PC-3 (cell line): ENCODE measurements at places on chromosomes 11 and 22. TPM values are rescaled to one million over a fixed set of nuclear protein-coding genes. Genes with fewer than 3 reads are reported as not detected.

DNA sequence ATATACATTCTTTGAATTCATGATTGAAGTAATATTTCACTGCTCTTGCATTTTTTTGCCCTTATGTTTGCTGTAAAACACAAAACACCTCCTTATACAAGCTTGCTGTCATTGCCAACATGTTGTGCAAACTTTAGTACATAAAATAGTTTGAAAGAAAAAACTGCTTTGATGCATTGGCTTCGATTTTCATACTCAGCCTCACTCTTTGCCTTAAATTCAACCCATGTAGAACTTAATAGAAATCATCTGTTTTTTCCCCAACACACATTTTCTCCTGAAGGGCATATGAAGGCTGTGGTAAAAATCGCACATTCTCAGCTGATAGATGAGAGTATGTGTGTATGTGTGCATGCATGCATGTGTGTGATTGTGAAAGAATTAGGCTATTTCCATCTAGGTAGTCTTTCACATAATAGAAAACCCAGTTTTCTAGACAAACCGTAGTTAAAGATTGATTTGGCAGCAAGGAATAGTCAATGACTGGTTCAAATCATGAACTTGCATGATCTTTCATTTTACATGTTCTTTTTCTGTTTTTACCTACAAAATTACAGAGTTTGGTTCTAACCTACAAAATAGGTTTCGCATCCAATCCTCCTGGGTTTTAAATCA, 72.8 kb upstream of the MTMR2 start:
- no peak for DNase-seq
- no peaks in the 10 kb centered on the region for H3K27me3 ChIP-seq
- no peak overlapping the region for H3K4me3 ChIP-seq
- H3K36me3 ChIP-seq, result no peaks in the 10 kb centered on the region
- H3K27ac ChIP-seq, result no peak overlapping the region
- peaks cover 7% of the 10 kb centered on the region; the same call in 1 of the 2 replicates for H3K4me1 ChIP-seq

DNA sequence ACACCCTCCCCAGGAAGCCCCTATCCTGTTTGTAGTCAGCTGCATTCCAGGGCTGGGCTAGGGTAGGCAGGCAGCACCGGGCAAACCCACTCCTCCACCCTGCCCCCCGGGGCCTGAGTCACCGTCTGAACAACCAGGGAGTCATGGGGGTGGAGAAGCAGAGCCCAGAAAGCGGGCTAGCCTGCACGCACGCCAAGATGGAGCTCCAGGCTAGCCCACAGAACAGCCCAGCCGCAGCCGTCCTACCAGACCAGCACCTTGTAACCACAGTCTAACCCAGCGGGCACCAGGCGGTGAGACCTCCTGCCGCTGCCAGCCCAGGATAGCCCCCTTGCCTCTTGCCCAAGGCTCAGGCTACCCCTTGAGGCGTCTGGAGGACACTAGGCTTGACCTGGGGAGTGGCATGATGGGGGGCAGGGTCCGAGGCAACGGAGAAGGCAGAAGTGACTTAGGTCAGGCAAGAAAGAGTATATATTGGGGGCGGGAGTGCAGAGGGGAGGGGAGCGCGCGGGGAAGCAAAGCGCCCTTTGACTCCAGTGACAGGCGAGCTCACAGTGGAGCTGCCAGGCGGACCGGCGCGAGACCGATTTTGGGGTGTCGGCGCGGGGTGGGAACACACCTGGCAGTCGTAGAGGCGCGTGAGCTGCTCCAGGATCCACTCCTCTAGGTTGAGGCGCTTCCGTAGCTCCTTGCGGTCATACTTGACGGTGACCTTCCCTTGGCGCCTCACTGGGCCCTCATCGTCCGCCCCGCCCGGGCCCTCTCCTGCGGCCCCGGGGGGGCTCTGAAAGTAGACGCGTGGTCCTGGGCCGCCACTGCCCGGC, 734 bp downstream of the PPP1R14B start:
- peak overlapping the region; percentile 80 for H3K4me3 ChIP-seq
- H3K27me3 ChIP-seq, result no peaks in the 10 kb centered on the region
- peaks cover 14% of the 10 kb centered on the region; the same call in 1 of the 2 replicates for H3K36me3 ChIP-seq
- peak overlapping the region; percentile 94 for H3K27ac ChIP-seq
- peaks cover 49% of the 10 kb centered on the region for H3K4me1 ChIP-seq

- DNase-seq, result no peak
- H3K36me3 ChIP-seq, result no peaks in the 10 kb centered on the region
- peaks cover 40% of the 10 kb centered on the region for H3K27me3 ChIP-seq
- H3K4me3 ChIP-seq, result no peak overlapping the region
- H3K27ac ChIP-seq, result no peak overlapping the region
- no peaks in the 10 kb centered on the region for H3K4me1 ChIP-seq
Observed at GRCh38 chr11:101034076-101034475, 95.5 kb downstream of the PGR start.

- peak overlapping the region; percentile 88 for H3K4me3 ChIP-seq
- H3K4me1 ChIP-seq, result peaks cover 15% of the 10 kb centered on the region
- DNase-seq, result peak; percentile 44
- H3K27ac ChIP-seq, result peak overlapping the region; percentile 67
Observed at GRCh38 chr22:21641417-21641788, 699 bp upstream of the SDF2L1 start.

DNA sequence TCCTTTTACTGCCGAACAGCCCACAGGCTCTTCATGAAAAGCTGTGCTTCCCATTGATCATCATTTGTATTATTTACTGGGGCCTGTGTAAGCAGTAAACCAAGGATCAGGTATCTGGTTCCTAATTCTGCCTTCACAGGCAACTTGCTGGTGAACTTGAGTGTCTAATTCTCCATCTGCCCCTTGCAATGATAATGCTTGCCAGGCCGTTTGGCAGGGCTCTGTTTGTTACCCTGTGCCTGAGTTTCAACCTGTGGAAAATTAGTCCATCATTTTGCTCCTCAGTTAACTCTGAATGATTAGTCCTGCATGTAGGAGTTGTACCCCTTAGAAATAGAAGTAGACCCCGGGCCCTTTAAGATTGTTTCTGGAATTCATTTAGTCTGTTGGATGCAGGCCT, 298.4 kb upstream of the CADM1 start:
- H3K4me1 ChIP-seq, result no peaks in the 10 kb centered on the region
- H3K27me3 ChIP-seq, result no peaks in the 10 kb centered on the region
- no peak overlapping the region for H3K27ac ChIP-seq
- no peak overlapping the region for H3K4me3 ChIP-seq
- no peak for DNase-seq

GRCh38 chr11:115257270-115257669, 246.9 kb downstream of the CADM1 start:
- no peak overlapping the region for H3K4me3 ChIP-seq
- H3K4me1 ChIP-seq, result no peaks in the 10 kb centered on the region
- H3K27ac ChIP-seq, result no peak overlapping the region
- no peaks in the 10 kb centered on the region for H3K36me3 ChIP-seq
- DNase-seq, result no peak
- H3K27me3 ChIP-seq, result no peaks in the 10 kb centered on the region

DNA sequence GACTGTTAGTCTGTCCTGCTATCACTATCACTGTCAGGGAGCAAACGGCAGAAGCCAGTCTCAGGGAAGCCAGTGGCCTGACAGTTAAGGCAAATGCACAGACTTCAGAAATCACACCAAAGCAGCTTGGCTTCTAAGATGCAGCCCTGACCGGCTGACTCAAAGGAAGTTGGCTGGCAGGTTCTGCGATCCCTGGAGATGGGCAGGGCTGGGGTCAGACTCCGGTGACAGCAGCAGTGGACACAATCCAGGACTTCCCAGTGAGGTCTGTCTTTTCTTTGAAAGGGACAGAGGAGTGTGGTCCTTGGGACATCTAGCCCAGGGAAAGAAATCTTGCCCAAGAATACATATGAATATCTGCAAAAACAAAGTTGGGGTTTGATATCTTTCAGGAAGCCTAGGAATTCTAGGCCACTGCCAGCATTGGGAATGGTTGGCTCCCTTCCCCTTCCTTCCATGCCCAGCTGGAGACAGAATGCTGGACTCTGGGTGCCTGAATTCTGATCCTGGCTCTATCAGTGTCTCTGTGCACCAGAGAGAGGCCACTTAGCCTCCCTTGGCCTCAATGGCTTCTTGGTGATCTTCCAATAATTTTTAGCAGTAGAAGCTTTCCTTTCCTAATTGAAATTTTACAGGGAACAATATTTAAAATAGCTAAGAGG, 108.9 kb downstream of the KIRREL3 start:
- no peak overlapping the region for H3K27ac ChIP-seq
- DNase-seq, result no peak
- no peaks in the 10 kb centered on the region for H3K36me3 ChIP-seq
- H3K4me1 ChIP-seq, result no peaks in the 10 kb centered on the region

DNA sequence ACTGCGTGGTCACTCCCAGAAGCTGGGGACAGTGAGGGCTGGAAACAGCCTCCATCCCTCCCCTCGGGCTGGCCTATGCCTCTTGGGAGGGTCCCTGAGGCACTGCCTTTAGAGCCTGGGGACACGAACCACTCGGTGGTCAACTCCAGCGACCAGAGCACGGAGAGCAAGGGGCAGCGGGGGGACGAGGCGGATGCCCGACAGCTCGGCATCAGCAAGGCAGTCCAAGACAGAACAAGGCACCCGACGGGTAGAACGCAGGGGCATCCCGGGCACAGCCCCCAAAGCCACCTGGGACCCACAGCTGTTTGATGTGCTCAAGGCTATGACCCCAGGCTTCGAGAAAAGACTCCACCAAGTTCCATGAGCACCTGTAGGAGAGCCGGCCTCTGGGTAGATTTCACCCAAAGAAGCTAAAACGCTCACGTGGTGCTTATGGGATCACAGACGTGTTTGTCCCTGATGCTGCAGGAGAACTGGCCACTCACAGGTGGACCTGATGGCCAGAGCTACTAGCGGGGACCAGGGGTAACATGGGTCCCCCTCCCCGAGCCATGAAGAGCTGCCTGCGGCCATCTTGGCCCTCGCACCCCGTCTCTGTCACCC, 510 bp upstream of the LSP1 start:
- no peak overlapping the region for H3K4me3 ChIP-seq
- H3K27me3 ChIP-seq, result no peaks in the 10 kb centered on the region
- H3K4me1 ChIP-seq, result no peaks in the 10 kb centered on the region
- H3K27ac ChIP-seq, result no peak overlapping the region
- no peak for DNase-seq

- H3K36me3 ChIP-seq, result no peaks in the 10 kb centered on the region
- DNase-seq, result no peak
- no peaks in the 10 kb centered on the region for H3K27me3 ChIP-seq
- peaks cover 3% of the 10 kb centered on the region for H3K4me1 ChIP-seq
- no peak overlapping the region for H3K4me3 ChIP-seq
Observed at GRCh38 chr11:1330473-1330872, 21.0 kb upstream of the TOLLIP start.

GRCh38 chr11:80844110-80844819, 1403.4 kb upstream of the TENM4 start:
- H3K4me3 ChIP-seq, result no peak overlapping the region
- no peaks in the 10 kb centered on the region for H3K27me3 ChIP-seq
- no peak overlapping the region for H3K27ac ChIP-seq
- DNase-seq, result no peak
- H3K36me3 ChIP-seq, result no peaks in the 10 kb centered on the region

GRCh38 chr11:3686751-3687150, 15.6 kb upstream of the CHRNA10 start:
- no peak overlapping the region for H3K4me3 ChIP-seq
- no peaks in the 10 kb centered on the region for H3K27me3 ChIP-seq

DNA sequence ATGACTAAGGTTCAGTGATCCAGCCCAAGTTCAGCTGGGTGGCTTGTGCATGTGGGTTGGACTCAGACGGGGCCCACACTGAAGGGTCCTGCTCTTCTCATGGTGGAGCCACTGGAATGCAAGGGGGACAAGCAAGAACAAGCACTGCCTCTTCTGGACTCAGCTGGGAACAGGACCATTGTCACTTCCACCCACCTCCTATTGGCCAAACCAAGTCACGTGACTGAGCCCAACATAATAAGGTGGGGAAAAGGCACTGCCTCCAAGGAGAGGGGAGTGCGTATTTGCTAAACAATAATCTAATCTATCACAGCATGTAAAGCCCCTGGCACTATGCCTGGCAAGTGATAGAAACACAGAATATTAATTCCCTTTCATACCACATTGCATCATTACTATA, 87.1 kb downstream of the CHST1 start:
- H3K4me3 ChIP-seq, result no peak overlapping the region
- H3K36me3 ChIP-seq, result no peaks in the 10 kb centered on the region
- H3K4me1 ChIP-seq, result no peaks in the 10 kb centered on the region
- H3K27me3 ChIP-seq, result no peaks in the 10 kb centered on the region; the same call in 1 of the 2 replicates
- DNase-seq, result no peak

DNA sequence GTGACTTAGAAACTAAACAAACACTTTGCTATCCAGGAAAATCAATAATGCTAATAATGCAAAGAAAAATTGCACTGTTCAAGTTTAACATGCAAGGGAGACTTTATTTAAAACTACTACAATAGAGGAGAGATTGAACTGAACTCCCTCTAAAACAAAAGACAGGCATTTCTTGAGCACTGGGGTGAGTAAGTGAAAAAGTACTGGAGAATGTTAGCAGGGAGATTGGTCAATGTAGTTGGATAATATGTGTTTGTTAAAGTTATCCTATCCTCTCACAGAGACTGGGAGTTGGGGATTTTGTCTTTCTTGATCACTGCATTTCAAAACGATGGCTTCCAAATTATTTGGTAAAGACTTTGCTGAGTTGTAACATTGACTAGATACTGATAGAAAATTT, 77.6 kb downstream of the LUZP2 start:
- no peaks in the 10 kb centered on the region for H3K36me3 ChIP-seq
- peaks cover 22% of the 10 kb centered on the region for H3K4me1 ChIP-seq
- peak overlapping the region; percentile 70 for H3K27ac ChIP-seq
- H3K4me3 ChIP-seq, result no peak overlapping the region

DNA sequence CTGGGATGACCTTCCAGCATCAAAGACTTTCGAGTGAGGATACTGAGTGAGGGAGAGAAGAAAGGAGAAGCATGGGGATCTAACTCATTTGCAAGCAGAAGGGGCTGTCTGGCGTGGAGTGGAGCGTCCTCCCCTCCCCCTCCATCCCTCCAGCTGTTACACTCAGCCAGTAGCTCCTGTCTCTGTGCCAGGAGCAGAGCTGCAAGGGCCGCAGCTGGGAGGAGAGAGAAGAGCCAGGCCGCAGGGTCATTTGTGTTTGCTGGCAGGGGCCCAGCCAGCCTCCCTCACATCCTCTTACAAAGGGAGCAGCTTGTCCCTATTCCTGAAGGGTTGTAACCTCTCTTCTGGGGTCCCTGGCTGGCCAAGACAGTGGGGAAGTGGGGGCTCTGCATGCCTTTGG, 57.9 kb downstream of the NECTIN1 start:
- no peak overlapping the region for H3K27ac ChIP-seq
- no peak for DNase-seq
- H3K36me3 ChIP-seq, result no peaks in the 10 kb centered on the region; the same call in 1 of the 2 replicates
- no peak overlapping the region for H3K4me3 ChIP-seq

DNAJB7 gene
- total RNA-seq, result not detected in 2 replicates

SCGB2A2 gene
- total RNA-seq, result not detected in 2 replicates

OR5D18 gene
- total RNA-seq, result not detected in 2 replicates

BARX2 gene
- total RNA-seq, result 0.47 and 1.2 TPM in 2 replicates

HPX gene
- 1.6 TPM in 1 of 2 replicates, not detected in the other for total RNA-seq

PARVG gene
- total RNA-seq, result not detected in 2 replicates

GAB2 gene
- total RNA-seq, result 7.1 and 10.7 TPM in 2 replicates

KDM4D gene
- total RNA-seq, result 2.7 and 4.1 TPM in 2 replicates

PKP3 gene
- 218 and 222 TPM in 2 replicates for total RNA-seq

MFRP gene
- total RNA-seq, result not detected in 2 replicates
